H1 (cell line): ENCODE measurements at places on chromosomes 16 and 17.

DNA sequence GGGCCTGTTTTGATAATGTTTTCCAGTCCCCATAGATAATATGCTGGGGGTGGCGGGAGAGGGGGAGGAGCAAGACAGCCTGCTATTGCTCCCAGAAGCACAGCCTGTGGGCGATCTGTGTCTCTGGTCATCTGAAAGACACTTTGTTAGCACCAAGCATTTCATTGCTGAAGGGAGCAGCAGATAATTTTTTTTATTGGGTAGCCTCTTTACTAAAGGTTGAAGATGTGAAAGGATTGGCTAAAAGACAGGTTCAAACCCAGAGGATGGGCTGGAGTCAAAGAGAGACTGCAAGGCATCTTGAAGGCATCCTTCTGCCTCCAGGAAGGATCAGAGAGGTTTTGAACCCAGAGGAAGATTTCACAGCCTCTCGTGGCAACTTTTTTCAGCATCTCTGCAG, 60.6 kb downstream of the C17orf67 start:
- DNase-seq = no peak

- no peak for DNase-seq
Measured at GRCh38 chr17:49045376-49045775, 48.2 kb downstream of the IGF2BP1 start.

DNA sequence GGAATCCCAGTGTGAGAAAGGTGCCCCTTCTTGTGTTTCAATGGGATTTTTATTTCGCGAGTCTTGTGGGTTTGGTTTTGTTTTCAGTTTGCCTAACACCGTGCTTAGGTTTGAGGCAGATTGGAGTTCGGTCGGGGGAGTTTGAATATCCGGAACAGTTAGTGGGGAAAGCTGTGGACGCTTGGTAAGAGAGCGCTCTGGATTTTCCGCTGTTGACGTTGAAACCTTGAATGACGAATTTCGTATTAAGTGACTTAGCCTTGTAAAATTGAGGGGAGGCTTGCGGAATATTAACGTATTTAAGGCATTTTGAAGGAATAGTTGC, 567 bp downstream of the UBB start:
- DNase-seq = no peak

DNA sequence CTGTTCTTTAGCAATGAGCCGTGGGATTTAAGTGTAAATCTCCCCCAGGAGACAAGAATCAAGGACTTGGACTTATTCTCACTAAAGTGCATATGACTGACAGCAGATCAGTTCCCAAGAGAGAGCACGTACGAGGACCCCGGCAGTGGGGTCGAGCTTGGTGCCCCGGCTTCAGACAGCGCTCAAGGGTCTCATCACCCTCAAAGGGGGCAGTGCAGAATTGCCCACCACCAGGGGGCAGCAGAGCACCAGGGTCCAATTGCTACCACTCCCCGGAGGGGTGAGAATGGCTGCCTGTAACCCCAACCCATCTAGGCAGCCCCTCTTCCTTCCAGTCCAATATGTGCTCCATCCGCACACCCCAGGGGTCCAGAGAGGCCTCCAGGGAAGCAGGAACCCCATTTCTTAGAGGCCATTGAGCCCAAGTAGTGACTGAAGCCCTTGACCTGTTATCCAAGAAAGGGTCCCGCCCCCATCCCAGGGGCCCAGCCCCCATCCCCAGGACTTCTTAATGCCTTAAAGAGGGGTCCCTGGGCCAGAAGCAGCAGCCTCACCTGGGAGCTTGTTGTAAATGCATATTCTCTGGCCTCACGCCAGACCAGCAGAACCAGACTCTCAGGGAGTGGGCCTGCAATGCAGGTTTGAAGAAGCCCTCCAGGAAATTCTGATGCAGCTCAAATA, 86.1 kb downstream of the ZDHHC7 start:
- DNase-seq = peak; percentile 95

- no peak for DNase-seq
Measured at GRCh38 chr17:64732336-64733006, 70.4 kb upstream of the SMURF2 start.

DNA sequence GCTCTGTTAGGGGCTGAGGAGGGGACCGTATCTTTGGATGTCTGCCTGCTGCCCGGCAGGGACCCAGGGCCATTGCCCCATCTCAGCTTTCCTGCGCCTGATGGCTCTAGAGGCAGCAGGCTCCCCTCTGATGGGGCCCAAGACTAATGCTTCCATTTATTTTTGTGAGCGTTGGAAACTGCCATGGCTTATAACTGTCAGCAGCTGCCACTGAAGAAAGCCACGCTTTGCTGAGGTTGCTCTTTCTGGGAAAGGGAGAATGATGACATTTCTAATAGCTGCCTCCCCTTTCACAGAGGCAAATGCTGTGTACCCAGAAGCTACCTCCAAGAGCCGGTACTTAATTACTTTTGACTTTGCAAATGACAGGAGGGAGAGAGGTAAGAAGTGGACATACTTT, 103.8 kb downstream of the HAPSTR1 start:
- no peak for DNase-seq

DNA sequence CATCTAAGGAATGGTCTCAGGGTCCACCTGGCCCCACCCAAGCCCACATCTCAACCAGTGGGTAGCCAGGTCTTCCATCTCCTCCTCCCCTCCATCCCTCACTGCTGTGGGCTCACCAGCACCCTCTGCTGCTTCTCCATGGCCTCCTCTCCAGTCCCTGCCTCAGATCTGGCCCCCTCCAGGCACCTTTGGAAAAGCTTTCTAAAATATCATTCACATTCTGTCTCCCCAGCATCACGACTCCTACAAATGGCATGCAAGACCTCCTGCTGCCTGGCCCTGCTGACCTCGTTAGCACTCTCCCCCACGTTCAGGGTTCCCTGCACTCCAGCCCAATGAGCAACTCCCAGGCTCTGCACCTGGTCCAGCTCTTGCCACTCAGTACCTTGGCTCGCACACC, 13.7 kb downstream of the GLP2R start:
- no peak for DNase-seq

DNA sequence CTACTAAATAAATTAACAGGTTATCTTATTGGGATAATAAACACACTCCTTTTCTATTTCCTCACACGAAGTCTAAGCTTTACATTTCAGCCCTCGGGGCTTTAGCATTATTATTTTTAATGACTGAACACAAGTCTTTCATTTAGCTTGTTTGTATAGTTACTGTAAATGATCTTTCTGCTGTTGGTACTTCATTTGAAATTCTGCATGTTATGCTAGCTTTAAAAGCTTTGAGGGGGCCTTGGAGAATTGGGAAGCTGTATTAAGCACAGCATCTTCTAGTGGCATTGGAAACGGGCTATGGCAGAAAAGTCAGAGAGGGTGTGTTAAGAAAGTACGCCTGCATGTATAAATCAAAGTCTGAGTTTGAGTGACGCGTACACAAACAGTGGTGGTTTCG, 243.7 kb downstream of the FTO start:
- no peak for DNase-seq

DNA sequence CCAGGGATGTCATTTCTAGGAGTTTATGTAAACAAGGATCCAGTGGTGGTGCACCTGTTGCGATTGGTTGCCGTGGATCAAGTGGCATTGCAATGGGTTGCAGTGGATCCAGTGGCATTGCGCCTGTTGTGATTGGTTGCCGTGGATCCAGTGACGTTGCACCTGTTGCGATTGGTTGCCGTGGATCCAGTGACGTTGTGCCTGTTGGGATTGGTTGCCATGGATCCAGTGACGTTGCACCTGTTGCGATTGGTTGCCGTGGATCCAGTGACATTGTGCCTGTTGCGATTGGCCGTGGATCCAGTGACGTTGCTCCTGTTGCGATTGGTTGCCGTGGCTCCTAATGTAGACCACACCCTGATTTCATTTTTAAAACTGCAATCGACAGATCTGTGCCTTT, 56.2 kb upstream of the CRISPLD2 start:
- DNase-seq = no peak

DNA sequence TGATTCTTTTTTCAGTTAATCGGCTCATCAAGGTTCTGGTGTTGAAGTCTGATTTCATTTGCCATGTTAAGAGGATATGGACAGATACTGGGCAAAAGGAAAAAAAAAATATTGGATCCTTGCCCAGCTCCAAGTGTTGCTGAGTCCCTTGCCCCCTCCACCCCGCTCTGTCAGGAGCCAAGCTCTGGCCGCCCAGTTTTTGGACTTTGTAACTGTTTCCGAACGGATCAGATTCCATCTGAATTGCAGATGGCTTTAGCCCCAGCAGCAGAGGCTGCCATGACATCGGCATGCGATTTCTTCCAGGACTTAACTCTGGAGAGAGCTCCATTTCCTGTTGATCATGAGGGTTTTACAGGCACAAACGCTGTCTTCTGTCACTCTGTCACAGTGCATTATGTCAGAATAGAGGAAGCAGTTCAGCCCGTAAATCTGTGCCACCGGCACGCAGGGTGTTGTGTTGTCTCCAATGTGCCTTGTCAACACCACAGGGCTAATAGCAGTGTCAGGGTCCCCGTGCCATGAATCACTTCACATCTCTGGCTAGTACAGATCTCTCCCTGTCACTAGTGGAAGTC, 615.6 kb downstream of the MAF start:
- DNase-seq = no peak

DNA sequence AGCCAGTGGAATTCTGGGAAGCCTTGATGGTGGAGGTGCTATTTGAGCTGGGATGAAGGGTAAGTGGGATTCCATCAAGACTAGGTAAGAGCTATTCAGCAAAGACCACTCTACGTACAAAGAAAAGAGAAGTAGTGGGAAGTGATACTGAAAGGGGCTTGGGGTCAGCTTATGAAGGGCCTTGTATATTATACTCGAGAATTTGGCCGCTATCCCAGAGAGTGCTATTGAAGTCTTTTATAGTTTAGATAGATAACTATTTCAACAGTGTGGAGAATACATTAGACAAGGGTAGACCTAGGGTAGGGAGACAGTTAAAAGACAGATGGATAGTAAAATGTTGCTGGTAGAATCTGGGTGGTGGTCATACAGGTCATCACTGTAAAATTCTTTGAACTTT, 10.3 kb downstream of the DNAH2 start:
- DNase-seq = no peak

DNA sequence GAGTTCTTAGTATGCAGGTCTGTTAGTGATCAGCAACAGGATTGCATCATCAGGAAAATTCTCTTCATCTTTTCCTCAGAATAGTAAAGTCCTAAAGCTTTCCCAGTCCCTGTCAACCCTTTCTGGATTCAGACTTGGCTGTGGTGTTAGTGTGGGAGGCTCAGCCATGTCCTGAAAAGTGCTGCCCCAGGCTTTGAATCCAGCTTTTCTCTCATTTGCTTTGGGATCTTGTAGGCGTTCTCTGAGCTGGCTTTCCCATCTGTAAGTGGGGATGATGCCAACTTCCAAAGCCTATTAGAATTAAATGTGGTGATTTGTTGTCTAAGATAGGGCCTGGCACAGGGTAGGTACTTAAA, 3.0 kb downstream of the ALKBH5 start:
- no peak for DNase-seq

GRCh38 chr16:52404546-52404945, 142.4 kb downstream of the TOX3 start:
- DNase-seq = no peak

GRCh38 chr16:66502020-66502913, 47.7 kb downstream of the TK2 start:
- no peak for DNase-seq

DNA sequence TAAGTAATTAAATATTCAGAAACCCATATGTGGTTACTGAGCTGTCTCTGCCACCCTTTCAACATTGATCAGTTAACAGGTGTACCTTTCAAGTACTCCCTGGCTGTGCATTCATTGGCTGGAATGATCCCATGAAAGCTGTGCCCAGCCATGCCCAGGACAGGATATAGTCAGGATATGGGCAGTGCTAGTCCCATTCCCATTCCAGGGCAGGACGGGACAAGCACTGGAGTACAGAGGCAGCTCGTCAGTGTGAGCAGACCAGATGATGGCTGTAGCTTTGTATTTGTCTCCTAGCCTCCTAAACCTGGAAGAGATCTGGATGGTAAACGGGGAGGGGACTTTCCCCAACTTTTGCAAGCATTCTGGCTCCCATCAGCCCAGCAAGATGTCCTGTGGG, 22.5 kb downstream of the HEATR3 start:
- no peak for DNase-seq

DNA sequence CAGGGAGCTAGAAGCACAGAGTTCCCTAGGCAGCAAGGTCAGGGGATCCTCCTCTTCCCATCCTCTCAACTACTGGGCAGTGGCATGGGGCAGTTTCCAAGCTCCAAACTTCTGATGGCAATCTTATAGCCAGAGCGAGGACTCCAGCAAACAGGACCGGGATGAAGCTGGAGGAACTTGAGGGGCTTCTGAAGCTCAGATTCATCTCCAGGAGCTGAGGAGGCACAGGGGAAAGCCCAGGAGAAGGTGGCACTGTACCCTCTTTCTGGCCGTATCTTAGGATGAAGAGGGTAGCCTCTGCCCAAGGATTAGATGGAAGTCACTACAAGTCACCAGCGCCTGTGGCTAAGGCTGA, 50.0 kb upstream of the RPL38 start:
- no peak for DNase-seq

GRCh38 chr17:2755891-2756724, 6.7 kb upstream of the CCDC92B start:
- DNase-seq = no peak

DNA sequence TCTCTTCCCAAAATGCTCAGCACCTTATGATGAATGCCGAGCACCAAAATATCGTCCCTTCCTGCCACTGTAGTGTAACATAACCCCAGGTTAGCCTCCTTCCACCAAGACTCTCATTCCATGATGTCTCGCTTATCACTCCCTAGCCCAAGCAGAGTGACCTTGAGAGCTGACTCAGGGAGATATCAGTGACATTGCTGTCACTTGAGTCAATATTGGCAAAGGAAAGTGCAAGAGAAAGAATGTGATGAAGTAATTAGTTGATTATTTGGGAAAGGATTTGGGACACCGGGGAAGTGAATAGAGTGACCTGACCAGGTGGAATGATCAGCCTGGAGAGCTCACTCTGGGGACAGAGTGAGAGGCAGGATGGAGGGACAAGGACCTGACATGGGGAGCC, 2.6 kb upstream of the ANKFN1 start:
- DNase-seq = no peak

DNA sequence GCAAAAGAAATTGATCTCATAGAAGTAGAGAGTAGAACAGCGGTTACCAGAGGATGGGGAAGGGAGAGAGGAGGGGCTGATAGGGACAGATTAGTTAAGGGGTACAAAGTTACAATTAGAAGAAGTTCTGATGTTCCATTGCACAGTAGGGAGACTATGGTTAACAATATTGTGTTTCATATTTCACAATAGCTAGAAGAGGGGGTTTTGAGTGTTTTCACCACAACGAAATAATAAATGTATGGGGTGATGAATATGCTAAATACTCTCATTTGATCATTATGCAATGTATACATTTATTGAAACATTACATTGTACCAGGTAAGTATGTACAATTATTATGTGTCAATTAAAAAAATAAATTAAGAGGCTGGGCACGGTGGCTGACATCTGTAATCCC, 291.2 kb upstream of the KCNJ16 start:
- no peak for DNase-seq

DNA sequence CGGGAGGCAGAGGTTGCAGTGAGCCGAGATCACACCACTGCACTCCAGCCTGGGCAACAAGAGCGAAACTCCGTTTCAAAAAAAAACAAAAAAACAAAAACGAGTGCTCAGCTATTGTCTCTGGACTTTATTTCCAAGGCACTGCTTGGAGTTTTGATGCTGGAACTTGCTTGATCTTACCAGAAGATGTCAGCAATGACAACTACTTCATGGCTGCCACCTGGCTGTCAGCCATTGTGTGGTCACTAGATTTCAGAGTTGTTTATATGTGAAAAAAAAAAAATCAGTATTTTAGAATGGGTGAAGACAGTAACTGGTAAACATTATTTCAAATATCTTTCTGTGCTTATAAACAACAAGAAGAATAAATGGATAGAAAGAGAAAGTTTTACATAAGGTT, 26.3 kb upstream of the OR4D1 start:
- DNase-seq = no peak
